Activated T-helper 2 cell treated with anti-CD3 and anti-CD28 coated beads, Interferon-gamma antibody, Interleukin-2, Interleukin-4, amounts not matched to agents 10 μg/mL and 5 μg/mL and 100 μg/mL, durations not matched to agents 14 hours and 24 hours and 36 hours (primary cell): ENCODE measurements at places on chromosomes 16 and 17. TPM values are rescaled to one million over a fixed set of nuclear protein-coding genes. Genes with fewer than 3 reads are reported as not detected.

DNA sequence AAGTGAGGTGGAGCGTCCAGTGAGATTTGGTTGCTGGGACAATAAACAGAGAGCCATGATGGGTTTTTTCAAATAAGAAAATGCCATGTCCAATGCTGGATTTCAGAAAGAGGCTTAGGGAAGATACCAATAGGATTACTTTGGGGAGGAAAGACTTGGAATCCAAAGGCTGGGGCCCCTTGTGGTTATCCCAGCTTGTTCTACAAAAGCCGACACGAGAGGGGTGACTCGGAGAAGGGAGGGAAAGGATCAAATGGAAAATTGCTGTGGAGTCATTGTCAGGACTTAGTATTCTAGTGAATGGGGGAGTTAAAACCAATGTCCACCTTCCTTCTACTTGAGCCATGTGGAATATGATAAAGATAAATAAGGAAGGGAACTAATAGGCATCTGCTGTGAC, 305.5 kb downstream of the SOX9 start:
- DNase-seq: no peak

DNA sequence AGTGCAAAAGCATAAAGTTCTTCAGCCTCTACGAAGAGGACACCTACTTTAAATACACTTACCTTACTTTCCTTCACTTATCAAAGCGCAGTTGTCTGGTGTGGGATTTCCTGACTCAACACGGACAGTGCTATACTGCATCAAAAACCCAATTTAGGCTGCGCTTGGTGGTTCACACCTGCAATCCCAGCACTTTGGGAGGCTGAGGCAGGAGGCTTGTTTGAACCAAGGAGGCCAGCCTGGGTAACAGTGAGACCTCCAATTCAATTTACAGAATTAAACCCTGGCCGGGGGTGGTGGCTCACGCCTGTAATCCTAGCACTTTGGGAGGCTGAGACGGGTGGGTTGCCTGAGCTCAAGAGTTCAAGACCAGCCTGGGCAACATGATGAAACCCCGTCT, 4.1 kb downstream of the JMJD6 start:
- no peak for DNase-seq

DNA sequence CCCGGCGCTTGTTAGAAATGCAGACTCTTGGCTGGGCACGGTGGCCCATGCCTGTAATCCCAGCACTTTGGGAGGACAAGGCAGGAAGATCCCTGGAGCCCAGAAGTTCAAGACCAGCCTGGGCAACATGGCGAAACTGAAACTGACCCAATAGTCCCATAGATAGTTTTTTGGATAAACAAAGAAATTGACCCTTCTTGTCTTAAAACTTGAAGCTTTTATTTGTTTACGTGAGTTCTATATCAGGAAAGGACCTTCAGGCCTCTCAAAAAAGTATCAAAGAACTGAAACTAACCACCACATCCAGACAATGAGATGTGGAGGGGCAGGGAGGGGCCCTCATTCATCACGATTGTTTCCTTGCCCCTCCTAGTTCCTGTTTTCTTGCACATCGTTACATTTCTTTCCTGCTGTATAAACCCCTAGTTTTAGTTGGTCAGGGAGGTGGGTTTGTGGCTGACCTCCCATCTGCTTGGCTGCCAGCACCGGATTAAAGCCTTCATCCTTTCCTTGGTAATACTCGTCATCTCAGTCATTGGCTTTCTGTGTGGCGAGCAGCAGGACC, 29.9 kb upstream of the PRM1 start:
- DNase-seq: peak; percentile 65

ADAT1 gene
- 45.3 and 54.0 TPM in 2 replicates for total RNA-seq

- no peak for DNase-seq
Measured at GRCh38 chr16:24216961-24217360, 39.2 kb upstream of the CACNG3 start.

NME3 gene
- total RNA-seq: 45.6 and 46.1 TPM in 2 replicates

DNA sequence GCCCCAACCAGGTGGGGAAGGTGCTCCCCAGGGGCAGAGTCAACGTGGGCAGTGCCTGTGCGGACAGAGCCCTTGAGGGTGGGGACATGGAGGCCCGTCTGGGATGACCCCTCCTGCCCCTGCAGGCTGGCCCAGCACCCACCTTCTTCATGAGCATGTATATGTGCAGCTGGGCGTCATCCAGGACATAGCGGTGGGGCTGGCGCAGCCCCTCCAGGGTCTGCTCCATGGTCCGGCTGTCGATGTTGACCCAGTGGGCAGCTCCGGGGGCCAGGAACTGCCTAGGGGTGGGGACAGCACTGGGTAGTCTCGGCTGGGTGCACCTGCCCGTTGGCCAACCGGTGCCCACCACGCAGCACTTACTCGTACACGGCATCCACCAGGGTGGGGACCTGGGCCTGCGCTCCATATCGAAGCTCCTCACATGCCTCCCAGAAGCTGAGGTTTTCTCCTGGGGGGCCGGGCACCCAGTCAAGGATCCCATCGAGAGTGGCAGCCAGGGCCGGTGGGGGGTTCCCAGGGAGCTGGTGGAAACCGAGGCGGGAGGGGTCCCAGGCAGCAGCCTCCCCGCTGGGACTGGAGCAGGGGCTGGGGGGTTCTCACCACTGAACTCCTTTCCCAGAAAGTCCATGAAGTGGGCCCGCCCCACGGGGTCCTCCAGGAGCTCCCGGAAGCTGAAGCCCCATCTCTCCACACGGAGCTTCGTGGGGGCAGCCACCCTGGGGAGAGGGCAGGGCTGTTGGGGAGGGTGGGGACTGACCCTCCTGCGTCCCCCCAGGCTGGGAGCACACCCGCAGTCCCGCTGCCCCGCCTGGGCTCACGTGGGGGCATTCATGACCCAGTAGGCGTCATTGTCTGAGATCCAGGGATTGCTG, 5.1 kb downstream of the RGS11 start:
- DNase-seq: no peak

BCL6B gene
- 0.80 and 1.0 TPM in 2 replicates for total RNA-seq

VAMP2 gene
- total RNA-seq: 44.6 and 44.7 TPM in 2 replicates

C16orf95 gene
- 12.3 and 12.4 TPM in 2 replicates for total RNA-seq

- DNase-seq: no peak
Measured at GRCh38 chr17:7283471-7284216, 2.1 kb downstream of the SLC2A4 start.

ALDH3A1 gene
- not detected in 2 replicates for total RNA-seq

TMEM204 gene
- 17.2 and 17.8 TPM in 2 replicates for total RNA-seq

DNA sequence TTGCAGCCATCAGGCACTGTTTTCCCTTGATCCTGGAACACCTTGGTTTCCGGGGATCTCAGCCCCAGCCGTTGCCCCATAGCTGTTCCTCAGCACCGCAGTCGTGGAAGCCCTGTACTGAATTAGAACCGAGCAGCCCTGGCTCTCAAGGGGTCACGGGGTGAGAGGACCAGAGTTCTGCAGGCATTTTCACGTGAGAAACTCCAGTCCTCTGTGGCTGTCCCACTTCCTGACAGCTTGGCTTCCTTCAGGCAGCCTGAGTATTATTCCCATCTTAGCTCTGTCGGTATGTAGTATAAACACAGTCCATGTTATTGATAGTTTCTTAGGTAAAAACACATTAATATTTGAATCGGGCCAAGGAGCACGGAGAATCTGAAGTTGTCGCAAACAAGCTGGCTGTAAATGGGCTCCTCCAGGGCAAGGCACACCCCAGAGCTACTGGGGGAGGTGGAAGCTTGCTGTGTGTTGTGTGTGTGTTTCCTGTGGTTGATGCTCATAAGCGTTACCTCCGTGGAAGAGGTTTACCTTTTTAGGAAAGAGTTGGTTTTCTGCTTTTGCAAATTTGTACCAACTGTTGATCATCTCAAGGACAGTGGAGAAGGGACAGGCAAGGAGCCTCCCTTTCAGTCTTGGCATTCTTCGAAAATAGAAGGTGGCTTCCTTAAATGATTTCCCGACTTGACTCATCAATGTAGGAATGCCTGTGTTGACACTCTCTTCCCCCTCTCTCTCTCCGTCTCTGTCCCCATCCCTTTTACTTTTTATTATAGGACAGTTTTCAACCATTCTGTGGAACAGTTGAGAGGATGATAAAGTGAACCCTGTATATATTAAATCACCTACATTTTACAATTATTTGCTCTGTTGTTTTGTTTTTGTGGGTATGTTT, 208.9 kb upstream of the CHMP6 start:
- DNase-seq: peak; percentile 62

DNA sequence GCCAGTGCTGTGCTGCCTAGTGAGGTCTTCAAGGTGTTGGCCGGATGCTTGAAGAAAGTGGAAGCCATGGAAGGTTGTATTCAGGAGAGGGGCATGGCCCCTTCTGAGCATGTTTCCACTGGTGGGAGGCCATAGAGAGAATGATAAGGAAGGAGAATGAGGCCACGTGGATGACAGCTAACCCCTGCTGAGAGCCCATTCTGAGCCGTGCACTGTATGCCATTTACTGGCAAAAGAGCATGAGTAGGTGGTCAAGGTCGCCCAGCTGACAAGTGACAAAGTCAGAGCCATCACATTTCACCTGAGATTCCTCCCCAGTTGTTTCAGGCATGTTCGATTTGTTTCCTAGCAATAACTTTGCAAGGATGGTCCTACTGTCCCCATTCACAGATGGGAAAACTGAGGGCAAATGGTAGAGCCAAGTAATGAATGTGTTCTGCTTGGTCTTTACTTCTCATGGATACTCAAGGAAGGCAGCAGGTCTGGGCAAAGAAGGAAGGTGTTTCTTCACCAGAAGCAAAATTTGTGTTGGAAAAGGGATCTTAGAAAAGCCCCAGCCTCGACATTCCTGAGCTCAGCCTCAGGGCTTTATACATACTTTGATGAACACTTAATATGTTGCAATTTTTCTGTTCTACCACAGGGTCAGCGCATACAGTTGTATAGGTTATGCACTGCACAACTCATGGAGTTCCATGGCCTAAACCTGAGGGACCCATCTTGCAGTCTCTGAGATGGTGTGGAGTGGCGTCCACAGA, 10.5 kb upstream of the NKD1 start:
- no peak for DNase-seq

NACA2 gene
- total RNA-seq: not detected in 2 replicates

NPIPB6 gene
- total RNA-seq: 2.6 and 2.7 TPM in 2 replicates
